ENCODE measurements at places on chromosomes 11 and 22.

DNA sequence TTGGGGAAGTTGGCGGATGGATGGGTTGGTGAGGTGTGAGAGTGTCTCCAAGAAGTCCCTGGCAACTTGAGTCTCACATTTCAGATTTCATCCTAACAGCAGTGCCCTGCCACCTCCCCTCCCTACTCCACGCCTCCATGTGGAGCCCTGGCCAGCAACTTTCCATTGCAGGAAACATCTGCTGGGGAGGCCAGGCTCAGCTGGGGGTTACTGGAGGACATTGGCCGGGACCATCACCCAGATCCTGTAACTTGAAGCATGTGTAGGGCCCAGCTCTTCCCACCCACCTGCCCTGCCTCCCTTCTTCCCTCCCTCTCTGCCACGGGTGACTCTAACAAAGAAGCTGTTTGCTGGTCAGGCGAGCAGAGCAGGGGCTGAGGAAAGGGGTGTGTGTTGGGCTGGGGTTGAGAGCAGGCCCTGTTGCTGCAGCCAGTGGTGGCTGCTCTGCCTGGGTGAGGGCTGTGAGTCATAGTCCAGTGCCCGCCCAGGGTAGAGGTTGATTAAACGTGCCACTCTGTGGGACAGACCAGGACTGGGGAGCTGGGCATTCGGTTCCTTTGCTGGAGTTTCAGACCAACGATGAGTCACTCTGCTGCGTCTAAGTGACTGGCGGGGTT lies 64.0 kb downstream of the SCN3B start:
- no peak for DNase-seq

DNA sequence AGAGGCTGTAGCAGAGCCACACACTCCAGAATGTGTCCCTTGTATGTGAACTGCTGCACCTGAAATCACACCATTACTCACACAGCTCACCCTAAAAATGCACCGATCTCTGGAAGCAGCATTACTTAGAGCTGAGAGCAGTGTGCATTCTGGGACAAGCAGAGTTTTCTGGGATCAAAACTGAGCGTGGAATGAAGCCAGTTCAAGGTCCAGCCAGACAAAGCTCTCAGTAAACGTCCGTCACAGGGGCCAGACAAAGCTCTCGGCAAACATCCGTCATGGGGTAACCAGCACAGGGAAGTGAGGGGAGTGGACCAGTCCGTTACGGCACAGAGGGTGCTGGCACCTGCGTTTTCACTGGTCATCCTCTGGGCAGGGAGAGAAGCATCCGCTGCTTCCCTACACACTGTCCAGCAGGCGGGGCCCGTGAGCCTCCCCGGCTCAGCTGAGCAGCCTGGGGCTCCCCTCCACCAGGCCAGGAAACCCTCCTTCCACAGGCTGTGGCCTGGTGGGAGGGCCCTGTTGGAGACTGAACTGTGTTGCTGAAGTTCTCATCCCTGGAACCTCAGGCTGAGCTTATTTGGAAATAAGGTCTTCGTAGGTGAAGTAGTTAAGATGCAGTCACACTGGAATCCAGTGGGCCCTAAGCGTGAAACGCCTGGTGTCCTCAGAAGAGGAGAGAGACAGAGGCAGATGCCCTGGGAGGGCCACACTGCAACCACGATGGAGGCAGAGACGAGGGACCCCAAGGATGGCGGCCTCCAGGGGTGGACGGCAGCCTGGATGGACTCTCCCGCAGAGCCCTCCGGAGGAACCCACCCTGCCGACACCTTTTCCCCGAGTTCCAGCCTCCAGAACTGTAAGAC lies 883.9 kb downstream of the BRD1 start:
- DNase-seq: no peak

- DNase-seq: no peak
Measured at GRCh38 chr11:88454881-88455280, 117.3 kb upstream of the CTSC start.

- DNase-seq: no peak
Measured at GRCh38 chr11:121636081-121636799, 183.5 kb upstream of the SORL1-AS1 start.

GRCh38 chr11:2289350-2289749 lies 12.4 kb downstream of the C11orf21 start:
- no peak for DNase-seq

DNA sequence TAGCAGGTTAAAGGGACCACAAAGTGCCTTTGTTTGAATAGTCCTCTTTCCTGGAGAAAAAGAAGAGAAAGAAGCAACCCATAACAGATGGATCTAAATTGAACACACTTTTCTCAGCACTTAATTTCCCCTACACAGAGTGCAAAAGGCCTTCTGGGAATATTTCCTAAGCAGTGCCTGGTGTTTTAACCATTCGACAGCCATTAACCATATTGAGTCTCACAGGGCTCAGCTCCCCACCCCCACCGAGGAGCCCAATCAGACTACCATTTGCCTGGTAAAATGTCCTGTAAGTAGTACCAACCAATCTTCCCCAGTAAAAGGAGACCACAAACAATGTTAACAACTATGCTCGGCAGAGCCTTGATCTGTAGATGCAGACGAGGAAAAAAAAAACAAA lies 40.7 kb upstream of the SLC6A5 start:
- DNase-seq: no peak

GRCh38 chr11:66115638-66116301 lies 45.7 kb downstream of the PACS1 start:
- DNase-seq: no peak

- no peak for DNase-seq
Measured at GRCh38 chr11:60631944-60632343, 67.5 kb upstream of the MS4A8 start.

GRCh38 chr11:31237819-31238760 lies 131.4 kb downstream of the DCDC1 start:
- no peak for DNase-seq

- DNase-seq: no peak
Measured at GRCh38 chr11:84414920-84415319, 1128.8 kb upstream of the CCDC90B start.

GRCh38 chr11:100932474-100933100 lies 197.0 kb downstream of the PGR start:
- DNase-seq: no peak

DNA sequence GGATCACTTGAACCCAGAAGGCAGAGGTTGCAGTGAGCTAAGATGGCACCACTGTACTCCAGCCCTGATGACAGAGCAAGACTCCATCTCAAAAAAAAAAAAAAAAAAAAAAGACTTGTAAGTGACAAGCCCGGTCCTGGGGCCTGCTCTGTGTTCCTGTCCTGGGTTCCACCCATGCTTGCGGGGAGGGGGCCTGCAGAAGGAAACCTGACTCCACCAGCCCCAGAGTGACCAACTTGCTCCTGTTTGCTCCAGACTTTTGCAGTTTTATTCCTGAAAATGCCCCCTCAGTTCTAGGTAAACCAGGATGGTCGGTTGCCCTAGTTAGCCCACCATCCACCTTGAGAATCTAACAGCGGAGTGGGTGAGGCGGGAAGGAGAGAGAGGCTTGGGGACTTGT lies 10.1 kb upstream of the LRP5 start:
- no peak for DNase-seq

DNA sequence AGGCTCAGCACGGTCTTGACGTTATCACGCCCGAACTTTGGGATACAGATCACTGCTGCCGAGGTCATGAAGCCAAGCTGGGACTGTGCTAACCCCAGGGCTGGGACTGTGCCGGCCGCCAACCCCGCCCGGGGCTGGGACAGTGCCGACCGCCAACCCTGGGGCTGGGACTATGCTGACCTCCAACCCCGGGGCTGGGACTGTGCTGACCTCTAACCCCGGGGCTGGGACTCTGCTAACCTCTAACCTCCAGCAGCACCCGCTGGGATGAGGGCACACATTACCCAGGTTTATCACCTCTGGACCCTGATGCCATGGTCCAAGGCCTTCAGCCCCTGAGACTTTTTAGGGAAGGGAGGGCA lies 129.7 kb downstream of the IGLL1 start:
- DNase-seq: no peak

DNA sequence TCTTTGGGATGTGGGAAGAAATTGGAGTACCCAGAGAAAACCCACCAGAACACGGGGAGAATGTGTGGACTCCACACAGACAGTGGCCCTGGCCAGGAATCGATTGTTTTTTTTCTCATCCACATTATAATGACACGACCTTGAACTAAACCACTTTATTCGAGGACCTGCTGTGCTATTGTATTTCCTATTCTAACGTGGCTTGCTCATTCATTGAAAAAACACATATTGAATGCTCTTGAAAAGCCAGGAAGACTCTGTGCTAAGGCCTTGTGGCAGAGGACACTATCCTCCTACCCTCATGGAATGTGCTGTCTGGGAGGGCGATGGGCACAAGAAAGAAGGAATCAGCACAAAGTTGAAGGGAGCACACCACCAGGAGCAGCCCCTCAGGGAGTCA lies 9.1 kb upstream of the SREBF2 start:
- no peak for DNase-seq

DNA sequence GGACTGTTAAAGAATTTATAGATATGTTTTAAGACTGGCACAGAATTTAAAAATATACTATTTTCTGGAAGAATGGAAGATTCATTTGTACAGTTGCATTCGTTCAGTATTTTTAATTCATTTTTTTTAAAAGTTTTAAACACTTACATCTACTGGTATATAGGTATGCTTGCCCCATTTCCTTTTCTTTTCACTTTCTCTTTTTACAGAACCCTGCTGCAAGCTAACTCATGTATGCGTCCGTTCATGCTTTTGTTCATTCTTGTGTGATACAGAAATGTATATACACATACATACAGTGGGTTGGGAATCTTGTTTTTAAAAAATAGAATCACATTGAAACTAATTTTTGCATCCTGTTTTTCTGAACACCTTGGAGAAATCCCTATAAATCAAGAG lies 31.0 kb downstream of the PACS1 start:
- no peak for DNase-seq

DNA sequence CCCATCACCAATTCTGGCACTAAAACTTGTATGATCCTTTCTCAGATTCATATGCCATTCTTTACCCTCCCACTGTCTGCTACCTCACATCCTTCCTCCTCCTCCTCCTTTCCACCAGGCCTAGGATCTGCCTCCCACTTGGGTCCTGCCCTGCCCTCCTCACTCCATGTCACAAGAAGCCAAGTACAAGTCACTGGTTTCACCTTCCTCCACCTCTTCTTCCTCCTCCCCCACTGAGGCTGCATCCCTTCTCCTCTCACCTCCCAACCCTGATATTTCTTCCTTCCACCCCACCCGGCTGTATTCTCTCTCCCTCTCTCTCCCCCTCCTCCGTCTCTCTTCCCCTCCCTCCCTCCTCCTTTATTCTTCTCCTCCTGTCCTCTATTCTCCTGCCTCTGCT lies 46.6 kb downstream of the LARGE1 start:
- DNase-seq: no peak

DNA sequence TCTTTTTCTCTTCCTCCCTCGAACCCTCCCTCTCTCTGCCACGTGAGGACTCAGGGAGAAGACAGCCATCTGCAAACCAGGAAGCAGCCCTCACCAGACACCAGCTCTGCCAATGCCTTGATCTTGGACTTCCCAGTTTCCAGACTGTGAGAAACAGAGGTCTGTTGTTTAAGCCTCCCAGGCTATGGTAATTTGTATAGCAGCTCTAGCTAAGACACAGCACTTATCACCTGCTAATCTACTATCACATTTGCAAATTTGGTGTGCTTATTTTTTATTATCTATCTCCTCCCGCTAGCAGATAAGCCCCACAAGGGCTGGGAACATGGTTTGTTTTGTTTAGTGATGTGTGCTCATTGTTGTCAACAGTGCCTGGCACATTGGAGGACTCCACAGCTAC lies 124.8 kb upstream of the OPCML start:
- no peak for DNase-seq

DNA sequence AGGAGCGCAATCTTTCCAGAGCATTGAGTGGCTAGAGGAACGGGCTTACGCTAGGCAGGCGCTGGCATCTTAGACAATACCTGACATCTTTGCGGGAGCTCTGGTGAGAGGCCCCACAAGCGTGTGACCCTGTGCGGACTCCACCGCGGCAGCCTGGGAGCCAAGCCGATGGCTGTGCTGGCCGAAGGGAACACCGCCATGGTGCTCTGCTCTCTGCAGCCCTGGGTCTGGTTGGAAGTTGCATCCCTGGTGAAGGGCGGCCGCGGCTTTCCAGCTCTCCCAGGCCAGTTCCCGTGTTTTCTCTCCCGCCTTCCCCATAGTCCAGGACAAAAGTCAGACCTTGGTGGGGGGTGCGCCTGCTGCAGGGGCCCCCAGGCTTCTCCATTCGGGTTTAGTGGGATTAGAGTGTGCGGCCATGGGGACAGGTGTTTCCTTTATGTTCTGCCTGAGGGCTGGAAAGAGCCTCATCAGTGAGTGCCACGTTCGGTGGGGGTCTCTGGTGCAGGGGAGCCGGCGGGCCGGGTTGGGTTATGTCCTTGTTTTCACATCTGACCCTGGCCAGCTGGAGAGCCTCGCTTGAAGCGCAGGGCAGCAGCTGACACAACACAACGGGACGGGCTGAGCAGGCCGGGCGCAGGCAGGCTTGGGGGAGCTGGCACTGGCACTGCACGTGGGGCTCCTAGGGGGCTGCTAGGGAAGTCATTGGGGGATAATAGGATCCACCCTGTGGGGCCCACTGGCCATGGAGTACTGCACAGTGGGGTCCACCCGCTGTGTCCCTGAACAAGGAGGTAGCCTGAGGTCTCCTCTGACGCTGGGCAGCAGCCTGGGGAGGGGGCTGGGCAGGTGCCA lies 94.8 kb downstream of the KCNQ1 start:
- DNase-seq: no peak

GRCh38 chr11:6248248-6248647 lies 9.4 kb downstream of the CNGA4 start:
- DNase-seq: no peak

GRCh38 chr11:47185305-47186075 lies 744 bp downstream of the PACSIN3 start:
- DNase-seq: no peak

DNA sequence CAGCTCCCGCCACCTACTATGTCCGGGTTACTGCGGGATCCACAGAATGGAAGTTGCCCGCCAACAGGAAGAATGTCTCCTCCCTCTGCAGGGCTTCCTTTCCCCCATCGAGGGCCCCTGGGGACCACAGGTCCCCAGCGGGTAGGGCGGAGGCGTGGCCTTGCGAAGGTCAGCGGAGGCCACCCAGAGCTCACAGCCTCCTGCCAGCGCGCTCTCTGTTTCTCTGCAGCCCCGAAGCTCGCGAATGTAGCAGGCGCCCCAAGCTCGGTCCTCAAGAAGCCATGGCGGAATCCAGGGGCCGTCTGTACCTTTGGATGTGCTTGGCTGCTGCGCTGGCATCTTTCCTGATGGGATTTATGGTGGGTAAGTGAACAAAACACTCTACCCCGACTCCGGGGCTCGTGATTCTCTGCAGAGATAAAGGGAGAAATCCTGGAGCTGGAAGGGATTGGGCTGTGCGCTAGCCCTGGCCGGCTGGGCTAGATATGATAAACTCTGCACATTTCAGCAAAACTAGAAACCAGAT lies at the start of gene NAALAD2:
NAALAD2 (plus strand) TSS at position 186 of the 526 bp plus-strand sequence; CDS start at position 282, 96 bp downstream.
- DNase-seq: no peak

Data from activated CD4-positive, CD25-positive, alpha-beta regulatory T cell treated with anti-CD3 and anti-CD28 coated beads, Interleukin-2, amount 50 U/mL, for 72 hours (primary cell).